CD4-positive, alpha-beta T cell treated with Interleukin-4 for 4 hours (primary cell): ENCODE measurements at places on chromosomes 7 and 10.

GRCh38 chr7:83987764-83988163 is 206.8 kb downstream of the SEMA3A start:
- no peak for DNase-seq

DNA sequence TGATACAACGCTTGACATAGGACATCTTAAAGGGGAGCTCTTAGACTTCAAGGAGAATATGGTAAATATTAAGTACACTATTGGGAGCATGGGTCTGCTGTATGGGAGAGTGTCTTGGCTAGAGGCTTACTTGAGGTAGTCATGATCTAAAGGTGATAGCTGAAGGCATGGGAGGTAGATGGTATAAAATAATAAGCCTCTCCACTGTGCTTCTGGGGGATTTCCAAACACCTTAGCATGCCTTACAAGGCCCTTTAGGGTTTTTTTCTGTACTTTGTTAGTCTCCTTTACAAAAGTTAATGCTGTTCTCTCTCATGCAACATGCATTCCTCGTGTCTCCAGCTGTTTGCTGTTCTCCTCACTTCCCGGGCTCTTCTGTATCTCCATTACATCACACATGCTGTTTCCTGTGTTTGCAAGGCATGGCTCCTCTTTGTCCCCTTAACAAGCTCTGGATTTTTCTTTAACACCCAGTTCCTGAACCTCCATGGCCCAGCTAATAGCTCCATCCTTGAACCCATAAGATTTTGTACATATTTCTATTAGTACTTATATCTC is 449.7 kb downstream of the AUTS2 start:
- DNase-seq = no peak

GRCh38 chr7:94250124-94250523 is 144.6 kb upstream of the COL1A2 start:
- no peak for DNase-seq

DNA sequence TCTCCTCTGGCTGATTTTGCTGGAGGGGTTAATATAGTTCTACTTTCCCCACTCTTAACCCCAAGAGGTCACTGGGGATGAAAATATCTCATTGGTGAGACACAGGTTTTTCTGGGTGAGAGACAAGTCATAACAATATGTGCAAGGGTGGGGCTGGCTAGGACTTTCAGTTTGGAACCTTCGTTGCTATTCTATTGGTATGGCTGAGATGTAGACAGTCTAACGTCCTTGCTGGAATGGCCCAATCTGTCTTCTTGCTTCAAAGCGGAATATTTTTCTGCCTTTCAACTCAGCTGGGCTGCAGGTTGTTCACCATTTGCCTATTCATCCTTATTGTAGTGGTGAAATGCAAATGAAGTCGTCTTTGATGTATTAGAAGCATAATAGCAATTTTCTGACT is 267.3 kb upstream of the MKI67 start:
- DNase-seq = no peak

- DNase-seq = no peak
These were observed 555.9 kb upstream of the DPP6 start for GRCh38 chr7:153496257-153496656.

DNA sequence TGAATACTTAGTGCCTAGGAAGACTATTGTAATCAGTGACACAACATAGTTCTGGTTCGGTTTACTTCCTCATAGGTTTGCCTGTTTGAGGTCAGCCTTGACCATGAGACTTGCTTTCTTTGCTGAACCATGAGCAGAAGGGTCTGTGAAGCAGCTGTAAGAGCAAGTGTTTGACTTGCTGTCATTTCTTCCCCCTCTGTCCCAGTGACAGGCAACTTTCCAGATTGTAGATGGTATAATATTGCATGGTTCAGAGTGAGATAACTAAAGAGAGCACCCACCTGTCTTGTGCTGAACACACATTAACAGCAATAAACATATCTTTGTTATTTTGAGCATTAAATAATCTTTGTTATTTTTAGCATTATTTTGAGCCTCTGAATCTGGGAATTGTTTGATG is 9.3 kb upstream of the RTKN2 start:
- DNase-seq = no peak

DNA sequence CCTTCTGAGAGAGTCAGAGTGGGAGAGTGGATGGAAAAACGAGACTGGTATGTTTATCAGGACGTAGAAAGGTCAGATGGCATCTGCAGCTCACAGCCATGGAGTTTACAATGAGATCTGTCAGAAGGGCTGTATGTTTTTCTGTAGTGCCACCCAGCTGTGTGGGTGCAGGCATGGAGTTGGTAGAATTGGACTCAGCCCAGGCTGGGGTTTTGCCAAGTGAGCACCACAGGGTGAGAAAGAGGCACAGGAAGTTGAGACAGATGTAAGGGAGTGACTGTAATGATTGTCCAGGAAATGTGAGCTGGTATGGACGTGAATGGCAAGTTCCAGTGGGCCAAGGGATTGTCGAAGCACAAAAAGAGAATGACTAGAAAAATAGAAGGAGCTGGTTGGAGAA is 9.1 kb upstream of the ZYX start:
- peak; percentile 63 for DNase-seq

DNA sequence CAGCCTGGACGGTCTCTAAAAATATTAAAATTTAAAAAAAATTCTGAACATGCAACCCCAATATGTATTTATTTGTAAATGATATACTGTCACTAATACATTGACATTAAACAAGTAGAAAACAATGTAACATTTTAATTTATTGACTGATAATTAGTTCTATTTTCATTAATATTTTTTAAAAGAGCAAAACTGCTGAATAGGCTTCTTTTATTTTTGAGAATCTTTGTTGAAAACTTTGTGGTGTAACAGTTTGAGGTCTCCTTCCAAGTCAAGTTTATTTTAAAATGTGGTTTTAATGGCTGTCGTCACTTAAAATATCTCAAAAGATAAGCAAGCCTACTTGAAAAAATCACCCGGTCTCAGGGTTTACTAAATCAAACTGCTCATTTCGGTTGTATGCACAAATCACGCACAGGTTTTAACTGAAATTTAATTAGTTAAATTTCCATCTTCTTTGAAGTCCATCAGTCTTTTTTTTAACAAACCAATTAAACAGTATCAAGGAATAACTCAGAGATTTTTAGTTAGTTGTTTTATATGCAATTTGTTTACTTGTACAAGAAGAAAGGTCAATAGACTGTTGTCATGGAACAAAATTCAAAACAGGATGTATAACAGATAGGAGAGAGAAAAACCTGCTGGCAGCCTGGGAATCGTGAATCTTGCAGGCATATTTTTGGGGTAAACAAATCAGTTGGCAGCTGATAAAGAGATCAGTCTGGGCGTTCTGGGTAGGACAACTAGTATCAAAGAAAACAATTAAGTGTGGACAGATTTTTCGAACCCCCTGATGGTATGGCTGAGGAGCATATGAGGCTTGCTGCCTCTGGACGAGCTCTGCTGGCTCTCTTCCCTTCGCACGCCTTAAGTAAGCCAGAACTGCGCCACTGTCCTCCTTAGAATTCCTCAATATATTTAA is 9.7 kb upstream of the EDRF1 start:
- no peak for DNase-seq

DNA sequence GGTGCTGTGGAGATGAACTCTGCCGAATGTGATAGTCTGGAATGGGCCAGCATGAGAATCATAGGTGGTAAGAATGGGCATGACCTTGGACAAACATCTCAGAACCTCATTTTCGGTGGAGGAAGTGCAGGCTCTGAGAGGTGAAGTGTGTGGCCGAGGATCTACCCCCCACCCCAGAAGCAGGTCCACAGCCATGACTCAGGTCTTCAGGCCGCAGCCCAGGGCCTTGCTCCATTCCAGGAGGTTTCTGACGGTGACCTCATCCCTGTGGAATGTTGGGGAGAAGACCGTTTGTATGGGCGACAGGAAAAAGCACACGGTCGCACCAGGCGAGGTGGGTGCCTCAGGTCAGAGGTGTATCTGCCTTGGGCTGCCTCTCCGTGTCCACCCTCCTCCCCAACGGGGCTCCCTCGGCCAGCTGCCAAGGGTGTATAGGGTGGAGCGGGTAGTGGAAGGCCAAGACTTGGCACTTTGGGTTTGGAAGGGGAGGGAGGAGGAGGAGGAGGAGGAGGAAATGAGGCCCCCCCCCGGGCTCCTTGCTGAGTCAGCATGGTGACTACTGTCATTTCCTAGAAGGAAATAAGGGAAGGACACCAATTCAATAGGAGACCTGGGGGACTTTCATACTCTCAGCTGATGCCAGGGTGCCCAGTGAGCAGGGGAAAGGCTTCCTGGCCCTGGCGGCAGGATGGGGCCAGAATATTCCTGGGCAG is 168.0 kb upstream of the RHEB start:
- DNase-seq = no peak

DNA sequence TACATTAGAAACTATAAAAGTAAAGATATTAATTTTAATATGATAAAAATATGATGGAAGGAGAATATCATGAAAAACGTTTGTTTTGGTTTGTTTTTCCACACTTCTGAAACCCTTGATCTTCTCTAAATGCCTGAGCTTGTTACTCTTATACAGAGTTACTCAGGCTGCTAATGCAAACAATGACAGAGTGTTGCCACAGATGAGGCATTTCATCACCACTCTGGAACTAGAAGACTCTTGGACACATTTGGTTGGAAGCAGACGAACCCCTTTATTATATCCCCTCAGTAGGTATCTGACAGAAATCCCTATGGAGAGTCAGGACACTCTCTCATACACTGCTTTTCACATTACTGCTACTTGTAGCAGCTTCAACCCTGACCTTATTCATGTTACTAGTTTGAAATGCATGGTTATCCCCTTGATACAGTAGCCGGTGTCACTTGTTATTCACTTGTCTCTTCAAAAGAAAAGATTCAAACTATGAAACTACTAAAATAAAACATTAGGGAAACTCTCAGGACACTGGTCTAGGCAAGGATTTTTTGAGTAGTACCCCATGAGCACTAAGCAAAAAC is 66.9 kb downstream of the SEMA3C start:
- no peak for DNase-seq

DNA sequence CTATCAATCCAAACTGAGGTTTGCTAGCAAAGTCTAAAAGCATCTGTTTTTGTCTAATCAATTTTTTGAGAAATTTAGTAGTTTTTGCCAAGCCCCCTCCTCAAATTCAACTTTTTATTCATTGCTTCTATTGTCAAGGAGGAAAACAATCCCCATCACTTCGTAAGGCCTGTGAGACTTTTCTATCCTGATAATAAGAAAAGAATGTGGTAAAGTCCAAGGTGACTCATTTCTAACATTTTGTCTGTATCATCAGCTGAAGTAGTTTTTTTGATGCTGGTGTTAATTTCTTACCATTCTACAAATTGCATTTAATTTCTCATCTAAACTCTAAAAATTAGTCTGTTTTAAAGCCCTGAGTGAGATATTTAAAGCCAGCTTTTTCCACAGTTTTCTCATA is 11.7 kb downstream of the ANK3 start:
- no peak for DNase-seq

- DNase-seq = no peak
These were observed 16.0 kb downstream of the SEMA3C start for GRCh38 chr7:80902716-80903308.

DNA sequence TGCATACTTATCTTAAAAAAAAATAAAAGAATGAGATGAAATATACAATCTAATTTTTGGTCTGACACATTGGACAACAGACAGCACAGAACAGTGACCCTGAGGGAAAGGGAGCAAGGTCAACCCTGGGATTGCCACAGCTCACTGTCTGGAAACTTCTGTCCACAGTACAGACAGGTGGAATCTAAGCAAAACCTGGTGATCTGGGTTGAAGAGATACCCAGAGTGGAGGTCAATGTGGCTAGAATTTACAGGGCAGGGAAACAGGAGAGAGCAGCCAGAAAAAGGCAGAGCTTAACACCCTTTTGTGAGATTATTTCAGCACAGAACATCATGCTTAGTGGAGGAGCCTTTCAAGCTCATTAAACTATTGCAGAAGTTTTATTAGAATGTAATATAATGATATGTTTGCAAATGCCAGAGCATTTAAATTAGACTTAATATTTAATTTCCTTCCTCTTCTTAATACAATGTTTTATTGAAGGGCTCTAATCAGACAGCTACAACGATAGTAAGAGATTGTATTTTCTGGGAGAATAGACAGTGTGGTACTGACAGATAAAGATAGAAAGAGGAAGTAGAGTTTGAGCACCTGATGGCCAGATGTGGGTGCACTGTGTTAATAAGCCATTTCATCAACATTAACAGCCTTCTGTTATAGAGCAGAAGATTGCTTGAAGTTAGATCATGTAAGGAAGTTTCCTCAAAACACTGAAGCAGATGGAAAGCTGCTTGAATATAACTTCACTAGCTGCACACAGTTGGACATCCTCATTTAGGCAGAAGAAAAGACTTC is 309.4 kb downstream of the HGF start:
- no peak for DNase-seq

GRCh38 chr7:24715171-24715570 is 42.1 kb downstream of the GSDME start:
- DNase-seq = no peak

- no peak for DNase-seq
These were observed 36.2 kb upstream of the FOXL3 start for GRCh38 chr7:253581-254336.

DNA sequence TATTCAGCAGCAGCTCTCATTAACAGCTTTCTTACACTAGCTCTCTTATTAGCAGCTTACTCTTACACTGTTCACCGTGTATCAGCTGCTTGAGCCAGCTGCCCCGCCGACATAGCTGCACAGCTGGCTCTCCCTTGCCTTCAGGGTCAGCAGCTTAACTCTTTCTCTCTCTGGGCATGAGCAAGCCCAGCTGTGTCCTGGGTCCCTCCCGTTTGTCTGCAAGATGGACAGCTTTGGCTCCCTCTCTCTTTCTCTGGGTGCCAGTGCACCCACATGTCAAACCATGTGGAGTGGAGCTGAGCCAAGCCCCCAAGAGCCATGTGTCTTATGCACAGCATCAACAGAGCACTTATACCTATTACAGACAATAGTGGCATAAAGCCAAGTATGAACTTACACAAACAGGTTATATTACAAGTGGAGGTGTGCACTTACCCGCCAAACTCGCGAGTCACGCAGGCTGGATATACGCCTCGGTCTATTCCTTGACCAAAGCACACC is 35.7 kb upstream of the MTPAP start:
- no peak for DNase-seq

- DNase-seq = no peak
These were observed 22.5 kb downstream of the HHEX start for GRCh38 chr10:92712016-92712889.

DNA sequence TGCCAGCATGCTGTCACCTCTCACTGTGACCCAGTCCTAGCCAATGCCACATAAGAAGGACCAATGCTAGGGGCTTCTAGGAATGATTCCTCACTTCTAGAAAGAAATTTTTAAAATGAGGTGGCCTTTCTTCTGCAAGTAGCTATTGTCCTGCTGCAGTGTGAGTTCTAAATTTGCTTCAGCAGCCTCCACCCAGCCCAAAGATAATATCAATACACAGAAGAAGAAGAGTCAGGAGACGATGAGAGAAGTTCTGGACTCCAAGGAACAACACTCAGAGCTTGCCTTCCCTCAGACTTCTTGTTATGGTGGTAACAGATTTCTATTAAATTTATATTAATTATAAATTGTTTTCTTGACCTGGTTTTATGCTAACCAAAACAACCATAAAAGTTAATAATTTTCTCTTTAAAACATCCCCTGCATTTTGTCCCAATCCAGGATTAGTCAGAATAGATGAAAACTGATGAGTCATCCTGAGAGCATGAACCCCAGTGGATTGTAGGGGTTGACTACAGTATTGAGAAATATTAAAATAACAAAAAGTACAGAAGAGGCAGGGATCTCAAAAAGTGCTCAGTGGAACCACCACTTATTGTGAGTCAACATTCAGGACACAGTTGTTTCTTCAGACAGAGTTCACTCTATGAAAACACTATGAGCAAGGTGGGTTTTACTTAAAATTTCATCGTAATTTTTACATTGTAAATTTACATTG is 29.6 kb upstream of the AKR1C2 start:
- no peak for DNase-seq
